ENCODE measurements at places on chromosomes 5 and 9.

DNA sequence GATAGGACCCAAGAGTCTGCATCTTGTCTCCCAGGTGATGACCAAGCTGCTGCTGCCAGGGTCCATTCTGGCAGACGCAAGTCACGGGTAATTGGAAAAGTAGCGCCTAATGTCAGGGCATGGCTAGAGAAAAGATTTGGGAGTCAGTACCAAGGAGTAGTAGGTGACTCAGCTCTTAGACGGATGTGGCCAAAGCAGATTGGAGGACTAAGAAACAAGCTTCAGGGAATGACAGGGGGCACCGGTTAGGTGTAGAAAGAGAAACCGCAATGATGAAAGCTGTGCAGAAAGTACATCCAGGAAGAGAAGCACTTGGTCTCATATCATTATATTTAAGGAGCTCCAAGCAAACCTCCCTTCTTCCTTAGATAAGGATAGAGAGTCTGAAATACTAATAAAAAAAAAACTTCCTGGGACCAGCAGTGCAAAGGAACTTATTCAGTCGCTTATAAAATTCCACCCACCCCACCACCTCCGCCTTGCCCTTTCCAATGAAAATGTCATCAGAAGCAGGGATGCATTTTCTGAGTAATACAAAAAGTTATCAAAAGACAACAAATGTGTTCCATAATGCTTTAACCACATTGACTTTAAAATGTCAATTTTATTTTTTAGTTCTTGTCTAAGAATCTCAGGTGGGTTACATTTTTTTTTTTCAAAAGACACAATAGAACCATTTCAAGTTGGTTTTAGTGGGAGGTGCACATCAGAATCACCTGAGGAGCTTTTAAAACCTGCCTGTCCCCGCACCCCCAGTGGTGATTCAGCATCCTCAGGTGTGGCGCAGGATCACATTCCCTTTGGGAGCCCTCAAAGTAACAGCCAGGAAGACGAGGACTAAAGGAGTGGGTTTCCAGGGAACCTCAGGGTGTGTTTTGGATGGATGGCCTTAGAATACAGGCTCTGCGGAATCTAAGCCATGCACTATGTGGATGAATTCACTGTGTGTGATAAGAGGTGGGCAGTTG lies 31.2 kb downstream of the PTPN3 start:
- DNase-seq = no peak

- no peak for DNase-seq
Measured at GRCh38 chr5:54742417-54742891, 224.9 kb downstream of the SNX18 start.

DNA sequence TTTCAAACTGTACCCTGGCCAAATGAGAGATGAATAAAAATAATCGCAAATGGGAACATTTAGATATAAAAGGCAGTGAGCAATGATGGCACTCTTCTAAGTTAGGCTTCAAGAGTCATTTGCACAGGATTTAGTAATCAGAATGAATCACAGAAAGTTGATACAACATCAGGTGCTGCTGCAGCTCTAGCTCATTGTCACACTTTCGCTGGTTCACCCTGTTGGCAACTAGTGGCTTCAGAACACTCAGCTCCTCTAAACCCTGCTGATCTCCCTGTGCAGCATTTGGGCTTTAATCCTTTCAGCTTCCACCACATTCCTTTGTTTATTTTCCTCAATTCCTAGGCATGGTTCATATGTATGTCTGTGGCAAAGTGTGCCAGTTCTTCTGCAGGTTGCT lies 2071.2 kb upstream of the CDH6 start:
- no peak for DNase-seq

GRCh38 chr5:40652441-40653220 lies 27.1 kb upstream of the PTGER4 start:
- no peak for DNase-seq

DNA sequence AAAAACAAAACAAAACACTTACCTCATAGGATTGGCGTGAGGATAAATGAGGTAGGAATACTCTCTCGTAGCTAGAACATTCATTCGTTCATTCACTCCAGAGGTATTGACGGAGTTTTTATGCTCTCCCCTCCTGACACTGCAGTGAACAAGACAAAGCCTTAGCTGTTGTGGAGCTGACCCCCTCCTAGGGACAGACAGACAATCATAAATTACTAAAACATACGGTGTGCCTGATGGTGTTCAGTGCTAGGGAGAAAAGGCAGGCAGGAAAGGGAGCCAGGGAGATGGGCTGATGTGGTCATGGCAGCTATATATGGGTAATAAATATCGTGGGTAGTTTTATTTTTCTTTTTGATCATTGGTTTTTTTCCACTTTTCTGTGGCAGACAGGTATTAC lies 5.7 kb upstream of the BRD3 start:
- DNase-seq = no peak

DNA sequence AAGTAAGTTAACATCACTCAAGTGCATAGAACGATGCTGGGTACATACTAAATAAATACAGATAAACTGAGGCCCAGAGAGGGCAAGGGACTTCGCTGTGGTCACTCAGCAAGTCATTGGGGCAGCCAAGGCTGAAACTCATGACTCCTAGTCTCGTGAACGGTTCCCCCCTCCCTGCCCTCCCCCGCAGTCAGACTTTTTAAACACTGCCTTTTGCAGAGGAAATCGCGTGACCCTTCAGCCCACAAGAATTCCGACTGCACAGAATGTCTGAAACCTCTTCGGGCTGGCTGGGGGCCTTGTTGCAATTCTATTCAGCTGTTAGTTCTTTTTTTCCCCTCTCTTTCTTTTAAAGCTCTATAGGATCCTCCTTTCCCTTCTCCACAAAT lies 28.1 kb downstream of the NEK6 start:
- DNase-seq = no peak

- DNase-seq = no peak
Measured at GRCh38 chr5:177096162-177097015, 9.7 kb downstream of the FGFR4 start.

DNA sequence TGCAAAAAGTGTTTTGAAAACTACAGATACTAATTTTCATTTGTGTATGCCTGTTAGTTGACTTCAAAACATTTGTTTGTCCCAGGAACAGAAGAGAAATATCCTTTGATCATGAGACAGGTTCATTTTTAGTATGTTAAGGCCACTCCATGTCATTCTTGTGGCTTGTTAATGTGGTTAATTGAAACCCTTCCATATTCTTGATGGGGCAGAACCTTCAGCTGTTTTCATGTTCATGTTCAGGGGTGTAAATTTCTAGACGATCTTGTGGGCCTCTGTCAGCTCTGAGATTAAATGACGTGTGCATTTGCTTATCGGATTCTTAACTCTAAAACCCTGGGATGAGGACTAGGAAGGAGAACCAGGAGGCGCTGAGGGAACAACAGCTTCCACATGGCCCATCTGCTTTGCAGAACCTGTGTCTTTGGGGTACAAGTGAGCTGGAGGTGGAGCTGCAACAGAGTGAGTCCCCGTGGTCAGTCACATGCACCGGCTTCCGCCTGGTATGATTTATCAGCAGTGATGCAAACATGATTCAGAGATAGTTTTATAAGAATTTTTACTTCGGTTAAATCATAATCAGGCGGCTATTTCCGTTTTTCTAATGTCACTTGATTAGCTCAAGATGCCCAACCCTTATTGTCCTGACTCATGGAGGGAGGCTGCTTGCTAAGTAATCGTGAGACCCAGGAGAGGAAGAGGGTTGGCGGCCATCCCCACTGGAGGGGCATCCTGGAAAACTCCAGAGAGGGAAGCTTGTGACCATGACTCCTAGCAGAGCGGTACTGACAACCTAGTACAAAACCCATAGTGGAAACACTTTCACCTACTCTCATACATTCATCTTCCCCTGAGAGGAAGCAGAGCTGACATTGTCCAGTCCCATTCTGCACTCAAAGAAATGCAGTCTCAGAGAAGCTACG lies 138.4 kb downstream of the C9orf152 start:
- no peak for DNase-seq

GRCh38 chr9:107809871-107810460 lies 320.4 kb upstream of the KLF4 start:
- no peak for DNase-seq

GRCh38 chr5:35694481-35694880 lies 76.8 kb downstream of the SPEF2 start:
- DNase-seq = no peak

GRCh38 chr9:130073373-130073772 lies 19.7 kb downstream of the GPR107 start:
- no peak for DNase-seq
